WERI-Rb-1 (cell line): ENCODE measurements at places on chromosomes 4 and X.

- DNase-seq, result no peak
Observed at GRCh38 chr4:162891788-162892707, 274.6 kb downstream of the NAF1 start.

DNA sequence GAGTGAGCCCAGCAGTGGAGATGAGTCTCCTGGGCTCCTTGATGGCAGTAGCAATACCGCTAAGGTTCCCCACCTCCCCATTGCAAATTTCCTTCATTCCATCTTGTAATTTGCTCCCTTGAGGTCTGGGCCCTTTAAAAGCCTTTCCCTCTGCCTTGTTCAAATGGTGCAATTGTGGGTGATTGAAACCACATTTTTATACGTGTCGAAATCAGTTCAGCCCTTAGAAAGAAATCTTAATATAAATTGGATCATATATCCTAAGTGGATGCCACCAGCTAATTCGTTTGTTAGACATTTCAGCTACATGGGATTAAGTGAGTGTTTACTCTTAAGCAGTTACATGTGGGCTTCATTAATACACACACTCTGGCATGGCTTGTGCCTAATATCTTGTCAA lies 68.6 kb downstream of the NHS start:
- no peak for DNase-seq

DNA sequence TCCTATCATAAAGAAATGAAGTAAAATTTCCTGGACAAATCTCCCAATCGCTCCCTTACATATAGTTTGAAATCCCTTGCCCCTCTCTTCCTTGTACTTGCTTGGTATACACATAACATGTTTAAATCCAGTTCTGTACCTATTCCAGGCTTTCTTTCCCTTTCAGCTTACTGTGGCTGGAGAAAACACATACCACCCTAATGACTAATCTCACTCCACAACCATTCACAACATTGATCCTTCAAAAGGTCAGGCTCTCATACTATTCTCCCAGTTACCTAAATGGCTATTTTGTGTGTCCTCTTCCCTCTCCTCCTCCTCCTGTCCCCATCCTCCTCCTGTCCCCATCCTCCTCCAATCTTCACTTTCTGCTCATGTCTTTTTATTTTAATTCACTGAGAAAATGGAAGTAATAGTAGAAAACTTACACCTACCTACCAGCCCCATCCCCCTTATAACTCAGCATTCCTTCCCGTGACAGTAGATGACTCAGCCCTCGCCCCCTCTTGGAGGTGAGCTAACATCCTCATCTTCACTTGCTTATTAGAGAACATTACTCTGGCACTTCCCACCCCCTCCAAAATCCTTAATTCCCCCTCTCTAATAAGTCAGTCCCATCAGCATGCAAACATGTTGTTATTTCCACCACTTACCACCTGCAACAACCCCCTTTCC lies 77.5 kb downstream of the IL15 start:
- DNase-seq, result no peak

GRCh38 chrX:18701621-18702361 lies 5.7 kb upstream of the PPEF1 start:
- no peak for DNase-seq

DNA sequence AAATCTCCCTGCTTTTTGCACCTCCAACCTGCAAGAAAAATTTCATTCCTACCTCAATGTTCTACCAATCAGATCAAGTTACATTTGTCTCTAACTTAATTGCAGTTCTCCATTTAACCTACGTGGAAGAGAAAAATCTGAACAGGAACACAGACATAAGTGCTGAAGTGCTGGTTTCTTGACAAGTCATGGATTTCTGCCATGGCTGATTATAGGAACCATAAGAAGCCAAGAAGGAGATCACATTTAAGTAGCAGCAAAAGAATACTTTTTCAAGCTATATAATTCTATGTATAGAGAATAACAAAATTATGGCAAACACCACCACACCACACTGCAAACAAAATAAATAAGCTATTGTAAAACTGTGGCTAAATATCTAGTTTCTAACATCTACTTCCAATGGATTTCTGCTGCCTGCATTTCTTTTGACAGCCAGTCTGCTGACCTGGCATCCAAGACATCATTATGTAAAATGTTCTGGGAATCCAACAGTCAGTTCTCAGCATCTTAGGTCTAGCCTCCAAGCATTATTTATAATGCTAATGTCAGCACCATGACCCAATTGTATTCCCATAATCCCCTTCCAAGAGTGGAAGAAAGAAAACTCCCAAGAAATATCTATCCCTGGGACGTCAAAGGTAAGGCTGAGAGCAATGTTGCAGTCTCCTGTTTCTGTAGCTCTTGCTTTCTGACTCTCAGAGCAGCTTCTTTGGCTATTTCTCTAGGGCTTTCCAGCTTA lies 50.8 kb upstream of the GAB1 start:
- DNase-seq, result no peak

GRCh38 chr4:186570193-186570996 lies 15.0 kb upstream of the MTNR1A start:
- no peak for DNase-seq

GRCh38 chr4:142331646-142332045 lies 514.5 kb downstream of the INPP4B start:
- no peak for DNase-seq

DNA sequence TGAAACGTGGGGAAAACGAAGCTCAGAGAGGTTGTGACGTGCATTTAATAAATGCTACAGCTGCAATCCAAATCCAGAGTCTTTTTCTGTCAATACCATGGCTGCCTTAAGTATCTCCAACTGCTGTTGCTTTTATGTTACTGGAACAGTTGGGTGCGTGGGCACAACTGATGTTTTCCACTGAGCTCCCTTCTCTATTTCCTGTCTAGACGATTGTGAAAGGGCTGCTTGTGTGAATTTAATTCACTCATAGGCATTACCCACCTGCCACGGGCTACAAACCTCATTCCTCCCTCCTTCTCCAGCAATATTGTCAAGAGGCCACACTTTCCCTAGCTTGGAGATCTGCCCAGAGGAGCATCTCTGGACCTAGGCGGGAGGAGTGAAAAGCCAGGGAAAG lies 526.0 kb downstream of the MID1IP1 start:
- DNase-seq, result no peak

DNA sequence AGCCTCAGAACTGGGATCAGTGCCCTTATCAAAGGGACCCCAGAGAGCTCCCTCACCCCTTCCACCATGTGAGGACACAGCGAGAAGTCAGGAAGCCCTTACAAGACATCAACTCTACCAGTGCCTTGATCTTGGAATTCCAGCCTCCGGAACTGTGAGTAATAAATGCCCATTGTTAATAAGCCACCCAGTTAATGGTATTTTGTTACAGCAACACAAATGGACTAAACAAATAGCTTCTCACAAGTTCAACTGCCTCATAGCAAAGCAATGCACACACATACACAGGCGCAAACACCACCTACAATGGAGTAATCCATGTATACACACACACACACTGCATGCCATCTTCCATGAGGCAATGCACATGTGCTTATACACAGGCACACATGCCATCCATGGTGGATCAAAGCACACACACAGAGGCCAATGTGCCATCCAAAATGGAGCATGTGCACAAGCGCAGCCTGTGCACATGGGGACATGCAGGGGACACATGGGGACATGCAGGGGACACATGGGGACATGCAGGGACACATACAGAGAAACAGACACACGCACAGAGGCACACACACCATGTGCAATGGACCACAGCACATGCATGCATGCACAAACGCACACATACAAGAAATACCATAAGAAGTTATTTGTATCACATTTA lies 137.6 kb upstream of the TBL1X start:
- DNase-seq, result no peak

DNA sequence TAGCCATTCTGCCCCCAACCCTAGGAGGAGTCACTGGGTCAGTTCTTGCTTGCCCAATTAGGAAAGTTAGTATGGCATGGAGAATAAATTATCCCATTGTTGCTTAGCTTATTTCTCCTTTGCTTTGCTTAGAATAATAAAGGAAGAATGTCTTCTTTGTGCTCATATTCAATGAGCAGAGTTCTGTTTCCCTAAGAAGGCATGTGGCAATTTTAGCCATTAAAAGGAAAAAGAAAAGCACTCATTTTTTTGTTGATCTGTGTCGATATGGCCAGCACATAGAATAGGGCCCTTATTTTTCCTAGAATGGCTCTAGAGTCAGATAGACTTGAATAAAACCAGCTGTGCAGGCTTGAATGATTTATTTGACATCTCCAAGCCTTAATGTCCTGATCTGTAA lies 166.4 kb upstream of the PPARGC1A start:
- no peak for DNase-seq

GRCh38 chrX:7146703-7147412 lies 654 bp upstream of the STS start:
- DNase-seq, result peak; percentile 28

- DNase-seq, result no peak
Observed at GRCh38 chrX:21847342-21847741, 7.9 kb downstream of the MBTPS2 start.

GRCh38 chrX:72392816-72393800 lies 87.4 kb upstream of the CITED1 start:
- DNase-seq, result no peak

DNA sequence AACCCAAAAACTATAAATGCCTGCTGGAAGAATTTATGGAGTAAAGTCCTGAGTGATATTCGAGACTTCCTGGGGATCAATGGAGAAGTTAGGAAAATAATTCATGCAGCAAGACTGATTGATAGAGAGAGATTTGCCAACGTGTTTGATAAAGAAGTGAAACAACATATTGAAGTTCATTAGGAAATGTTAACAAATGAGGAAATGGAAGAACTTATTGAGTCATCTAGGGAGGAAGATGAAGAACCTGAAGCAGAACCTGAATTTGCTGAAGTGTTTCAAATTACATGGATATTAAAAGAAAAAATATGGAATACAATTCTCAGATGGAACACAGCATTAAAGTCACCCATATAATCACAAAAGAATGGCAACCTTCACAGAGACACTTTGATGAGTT lies 39.0 kb downstream of the DDX60 start:
- no peak for DNase-seq

DNA sequence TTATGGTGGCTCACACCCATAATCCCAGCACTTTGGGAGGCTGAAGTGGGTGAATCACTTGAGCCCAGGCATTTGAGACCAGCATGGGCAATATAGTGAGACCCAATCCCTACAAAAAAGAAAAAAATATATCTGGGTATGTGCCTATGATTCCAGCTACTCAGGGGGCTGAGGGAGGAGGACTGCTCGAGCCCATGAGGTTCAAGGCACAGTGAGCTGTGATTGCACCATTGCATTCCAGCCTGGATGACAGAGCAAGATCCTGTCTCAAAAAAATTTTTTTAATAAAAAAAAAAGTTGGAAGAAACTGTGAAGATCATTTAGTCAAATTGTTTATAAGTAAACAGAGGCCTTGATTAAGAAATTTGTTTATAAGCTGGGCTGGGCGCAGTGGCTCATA lies 39.7 kb downstream of the KLHL8 start:
- DNase-seq, result no peak

DNA sequence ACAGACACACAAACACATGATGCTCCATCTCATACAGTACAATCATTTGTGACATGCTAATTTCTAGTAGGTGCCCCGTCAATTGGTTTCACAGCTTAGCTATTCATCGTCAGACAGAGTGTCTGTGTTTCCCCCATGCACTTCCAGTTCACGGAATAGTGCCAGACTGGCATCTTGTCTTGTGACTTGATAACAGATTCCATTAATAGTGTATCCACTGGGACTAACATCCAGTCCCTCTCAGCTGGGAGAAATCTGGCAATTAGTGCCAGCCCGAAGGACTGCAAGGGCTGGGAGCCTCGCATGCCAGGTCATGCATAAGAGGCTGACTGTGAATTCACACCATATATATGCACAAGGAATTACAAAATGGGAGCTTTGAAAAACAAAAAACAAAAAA lies 20.2 kb upstream of the GATB start:
- DNase-seq, result no peak

DNA sequence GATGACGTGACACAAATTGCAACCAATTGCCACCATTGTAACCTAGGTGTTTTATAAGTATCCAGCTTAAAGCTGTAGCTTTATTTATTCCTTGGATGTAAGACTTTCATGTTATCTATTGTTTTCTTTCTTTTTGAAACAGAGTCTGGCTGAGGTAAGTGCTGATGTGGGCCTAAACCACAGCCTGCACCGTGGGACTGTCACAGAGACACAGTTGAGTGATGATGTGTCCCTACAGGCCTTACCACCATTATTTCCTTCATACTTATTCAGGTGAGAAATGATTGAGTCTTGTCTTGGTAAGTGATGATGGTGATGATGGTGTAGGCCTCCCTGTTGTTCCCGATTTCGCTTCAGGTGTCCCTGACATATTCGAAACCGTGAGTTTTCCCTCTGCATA lies 8.3 kb downstream of the ATXN3L start:
- DNase-seq, result no peak

GRCh38 chr4:90120037-90120436 lies 7.2 kb upstream of the CCSER1 start:
- no peak for DNase-seq

GRCh38 chr4:5808081-5808741 lies 84.7 kb downstream of the CRMP1 start:
- no peak for DNase-seq

- no peak for DNase-seq
Observed at GRCh38 chr4:120466429-120466828, 399.8 kb upstream of the MAD2L1 start.

GRCh38 chr4:77917601-77918000 lies 55.0 kb downstream of the MRPL1 start:
- no peak for DNase-seq

DNA sequence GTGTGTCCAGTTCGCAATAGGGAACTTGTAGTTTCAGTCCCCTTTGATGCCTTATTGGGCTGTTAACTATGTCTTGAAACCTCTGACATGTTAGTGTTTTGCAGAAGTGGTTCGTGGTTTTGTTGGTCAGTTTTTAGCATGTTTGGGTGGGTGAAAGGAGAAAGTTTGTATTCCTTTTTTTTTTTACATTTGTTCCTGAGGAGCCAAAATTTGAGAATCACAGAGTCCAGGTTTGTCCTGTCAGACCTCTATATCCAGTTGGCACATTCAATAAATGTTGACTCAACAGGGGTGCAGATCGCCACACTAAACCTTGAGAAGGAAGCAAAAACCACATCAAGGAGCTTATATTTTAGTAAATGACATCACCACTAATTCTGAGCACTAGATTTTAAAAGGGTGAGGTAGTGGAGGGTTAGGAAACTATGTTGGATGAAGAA lies 26.2 kb downstream of the DLG3 start:
- no peak for DNase-seq

GRCh38 chr4:105632599-105632998 lies 75.9 kb downstream of the INTS12 start:
- no peak for DNase-seq

GRCh38 chr4:108906006-108906405 lies 143.2 kb upstream of the ETNPPL start:
- no peak for DNase-seq

- DNase-seq, result no peak
Observed at GRCh38 chrX:53044995-53045394, 3.6 kb upstream of the GPR173 start.

- DNase-seq, result no peak
Observed at GRCh38 chrX:140723121-140723715, 13.7 kb downstream of the LINC00632 start.

- no peak for DNase-seq
Observed at GRCh38 chrX:110338935-110339334, 19.7 kb upstream of the RTL9 start.

- no peak for DNase-seq
Observed at GRCh38 chr4:123622572-123622971, 226.0 kb downstream of the SPRY1 start.

- no peak for DNase-seq
Observed at GRCh38 chrX:41522081-41522480, 74.9 kb downstream of the NYX start.

- DNase-seq, result no peak
Observed at GRCh38 chrX:105117621-105118020, 102.9 kb downstream of the TEX13A start.
